ENCODE measurements at places on chromosomes 11 and 22.

GRCh38 chr22:46972901-46973831 is 210.7 kb downstream of the TBC1D22A start:
- no peak for DNase-seq

DNA sequence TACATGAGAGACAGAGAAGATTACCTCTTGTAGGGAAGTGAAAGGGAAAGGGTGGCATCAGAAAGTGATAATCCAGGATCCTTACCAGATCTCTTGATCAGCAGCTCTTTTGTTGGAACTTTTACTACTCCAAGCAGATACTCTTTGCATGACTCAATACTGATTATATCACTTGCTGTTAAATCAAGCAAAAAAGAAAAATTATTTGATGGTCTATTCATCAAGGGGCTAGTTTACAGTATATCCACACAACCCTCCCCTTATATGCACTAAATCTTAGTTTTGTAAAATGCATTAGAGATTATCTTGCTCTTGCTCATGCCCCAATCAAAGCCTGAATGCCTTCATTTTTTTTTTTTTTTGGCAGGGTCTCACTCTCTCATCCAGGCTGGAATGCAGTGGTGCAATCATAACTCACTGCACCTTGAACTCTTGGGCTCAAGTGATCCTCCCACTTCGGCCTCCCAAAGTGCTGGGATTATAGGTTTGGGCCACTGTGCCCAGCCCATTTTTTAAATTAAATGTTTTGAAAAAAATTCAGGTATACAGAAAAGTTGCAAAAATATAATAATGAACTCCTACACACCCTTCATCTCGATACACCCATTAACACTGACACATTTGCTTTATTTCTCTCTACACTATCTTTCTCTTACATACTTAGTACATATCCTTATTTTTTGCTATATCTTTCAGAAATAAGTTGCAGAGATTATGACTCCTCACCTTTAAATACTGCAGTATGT is 76.1 kb upstream of the UCP3 start:
- no peak for DNase-seq

DNA sequence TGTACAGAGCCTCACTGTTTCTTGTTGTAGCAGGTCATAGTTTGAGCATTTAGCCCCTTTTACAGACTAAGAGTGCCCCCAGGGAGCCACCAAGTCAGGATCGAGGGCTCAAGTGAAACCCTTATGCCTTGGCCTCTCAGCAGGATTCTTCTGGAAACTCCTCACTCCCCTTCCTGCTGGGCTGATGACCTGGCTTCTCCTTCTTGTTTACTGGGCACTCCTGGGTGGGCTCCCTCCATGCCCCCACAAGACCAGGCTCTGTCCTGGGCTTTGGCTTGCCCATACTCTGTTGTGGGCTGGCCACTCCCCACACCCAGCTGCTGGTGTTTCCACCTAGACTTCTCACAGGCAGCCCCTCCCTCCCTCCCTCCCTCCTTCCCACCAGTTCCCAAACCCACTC is 69.6 kb downstream of the MED15 start:
- peak; percentile 2 for DNase-seq

DNA sequence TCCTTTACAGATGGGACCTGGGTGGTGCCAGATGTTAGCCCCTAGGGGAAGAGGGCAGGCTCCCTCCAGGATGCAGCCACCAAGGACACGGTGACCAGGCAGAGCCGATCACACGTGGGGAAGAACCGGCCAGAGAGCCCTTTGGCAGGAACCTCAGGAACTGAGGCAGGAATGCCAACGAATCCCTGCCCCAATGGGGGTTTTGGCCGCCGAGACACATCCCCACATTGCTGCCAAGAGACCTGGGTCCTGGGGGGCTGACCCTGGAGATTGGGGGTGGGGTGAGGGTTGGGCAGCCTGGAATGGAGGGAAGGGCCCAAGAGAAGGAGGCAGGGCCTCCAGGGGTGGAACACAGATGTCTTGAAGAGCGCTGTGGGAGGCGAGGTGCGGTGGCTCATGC is 28.7 kb upstream of the LMO1 start:
- DNase-seq = no peak

GRCh38 chr11:61587541-61587941 is 6.7 kb upstream of the SYT7 start:
- peak; percentile 45 for DNase-seq

DNA sequence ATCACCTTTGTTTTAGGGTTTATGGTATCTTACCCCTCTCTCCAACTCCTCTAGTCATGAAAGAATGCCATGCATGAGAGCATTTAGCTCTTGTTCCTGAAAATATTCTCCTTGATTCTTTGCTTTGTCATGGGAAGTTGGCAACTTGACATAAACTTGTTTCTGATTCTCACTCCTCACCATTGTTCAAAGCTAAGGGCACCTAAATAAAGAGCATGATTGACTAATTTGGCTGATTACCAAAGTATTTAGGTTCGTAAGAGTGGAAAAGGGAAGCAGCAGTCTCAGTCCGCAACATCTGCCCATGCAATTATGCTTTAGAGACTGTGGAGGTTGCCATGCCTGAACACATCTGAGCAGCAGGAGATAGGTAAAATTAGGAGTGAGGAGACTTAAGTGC is 26.4 kb downstream of the OR52K1 start:
- DNase-seq = no peak

DNA sequence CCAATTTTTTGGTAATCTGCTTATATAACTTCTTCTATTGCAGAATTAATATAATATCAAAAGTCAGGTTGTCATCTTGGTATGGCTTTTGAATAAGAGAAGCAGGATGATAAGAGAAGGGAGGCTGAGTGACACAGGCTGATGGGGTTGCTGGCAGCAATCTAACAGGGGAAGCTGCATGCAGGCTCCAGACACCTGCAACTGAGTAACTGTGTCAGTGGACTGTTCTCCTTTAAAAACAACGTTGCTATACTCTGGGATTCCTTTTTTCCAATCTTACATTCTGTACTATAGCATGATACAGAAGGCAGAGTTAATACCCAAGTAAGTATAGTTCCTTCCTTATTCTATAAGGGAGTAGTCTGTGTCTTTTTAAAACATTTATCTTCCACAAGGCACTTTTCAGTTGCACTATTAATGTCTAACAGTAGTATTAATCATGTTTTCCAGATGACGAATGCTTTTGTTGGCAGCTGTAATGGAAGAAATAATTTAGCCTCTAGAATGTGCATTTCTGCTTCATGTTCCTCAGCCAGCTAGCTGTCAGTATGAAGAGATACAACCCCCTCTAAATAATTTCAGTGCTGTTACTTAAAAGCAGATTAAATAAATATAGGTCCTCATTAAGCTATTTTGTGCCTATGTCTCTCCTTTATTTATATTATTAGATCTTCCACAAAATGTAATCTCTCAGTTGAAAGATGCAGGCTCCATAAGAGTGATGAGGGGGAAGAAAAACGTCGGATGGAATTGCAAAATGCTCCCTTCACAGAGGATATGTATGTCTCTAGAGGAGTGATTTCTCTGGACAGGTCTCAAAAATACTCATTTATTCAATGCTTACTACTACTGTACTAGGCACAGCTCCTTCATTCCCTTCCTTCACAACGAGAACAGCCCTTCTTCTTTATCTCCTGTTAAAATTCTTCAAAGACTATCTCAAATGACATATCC is 50.8 kb downstream of the ATG16L2 start:
- DNase-seq = no peak

DNA sequence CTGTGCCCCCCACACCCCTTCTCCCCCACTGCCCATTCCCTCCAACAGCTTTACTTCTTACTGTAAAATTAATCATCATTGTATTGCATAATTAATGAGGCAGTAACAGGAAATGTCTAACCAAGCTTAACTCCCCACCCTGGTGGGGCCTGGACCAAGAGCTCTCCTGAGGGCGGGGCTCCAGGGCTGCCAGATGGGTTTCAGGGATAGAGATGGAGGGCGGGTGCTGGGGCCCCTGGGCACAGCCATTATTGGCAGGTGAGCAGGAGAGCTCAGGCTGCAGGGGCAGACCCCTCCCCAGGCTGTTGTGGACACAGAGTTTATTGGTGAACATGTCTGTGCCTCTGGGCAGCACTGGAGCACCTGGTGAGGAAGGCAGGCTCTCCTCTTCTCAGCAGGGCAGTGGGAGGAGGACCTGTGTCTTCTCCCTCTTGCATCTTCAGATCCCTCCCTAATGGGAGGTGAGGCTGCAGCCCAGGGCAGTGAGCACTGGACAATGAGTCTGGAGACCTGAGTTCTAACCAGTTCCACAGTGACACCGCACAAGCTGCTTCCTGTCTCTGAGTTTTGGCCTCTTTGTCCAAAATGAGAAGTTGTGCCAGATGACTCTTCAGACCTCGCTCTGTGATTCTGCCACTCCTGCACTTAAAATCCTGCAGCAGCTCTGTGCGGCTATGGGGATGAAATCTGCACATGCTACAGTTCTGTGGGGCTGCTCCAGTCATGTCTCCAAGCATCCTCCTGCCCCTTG is 233.3 kb downstream of the CEP164 start:
- DNase-seq = no peak

DNA sequence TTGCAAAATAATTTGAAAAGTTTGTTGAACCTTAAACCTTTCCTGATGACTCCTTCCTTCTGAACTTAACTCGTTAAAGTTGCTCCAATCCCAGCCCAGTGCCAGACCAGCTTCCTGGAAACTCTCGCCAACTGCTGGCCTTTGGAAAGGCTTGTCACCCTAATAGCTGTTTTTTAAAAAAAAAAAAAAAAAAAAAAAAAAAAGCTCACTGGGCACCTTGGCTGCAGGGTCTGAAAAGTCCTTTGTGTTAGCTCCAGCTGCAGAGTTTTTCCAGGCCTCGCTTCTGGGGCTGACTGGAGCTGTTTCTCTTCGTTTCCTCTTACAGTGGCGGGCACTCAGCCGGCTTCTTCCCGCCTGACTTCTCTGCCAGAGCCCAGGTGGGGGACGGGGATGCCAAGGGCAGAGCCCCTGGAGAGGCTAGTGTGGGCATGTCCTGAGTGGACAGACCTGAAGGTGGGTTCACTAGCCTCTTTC is 25.1 kb downstream of the KCNQ1OT1 start:
- DNase-seq = no peak

GRCh38 chr11:67640758-67641337 is 1.3 kb upstream of the TBX10 start:
- no peak for DNase-seq

- no peak for DNase-seq
Measured at GRCh38 chr11:126871792-126872191, 128.8 kb downstream of the KIRREL3 start.

DNA sequence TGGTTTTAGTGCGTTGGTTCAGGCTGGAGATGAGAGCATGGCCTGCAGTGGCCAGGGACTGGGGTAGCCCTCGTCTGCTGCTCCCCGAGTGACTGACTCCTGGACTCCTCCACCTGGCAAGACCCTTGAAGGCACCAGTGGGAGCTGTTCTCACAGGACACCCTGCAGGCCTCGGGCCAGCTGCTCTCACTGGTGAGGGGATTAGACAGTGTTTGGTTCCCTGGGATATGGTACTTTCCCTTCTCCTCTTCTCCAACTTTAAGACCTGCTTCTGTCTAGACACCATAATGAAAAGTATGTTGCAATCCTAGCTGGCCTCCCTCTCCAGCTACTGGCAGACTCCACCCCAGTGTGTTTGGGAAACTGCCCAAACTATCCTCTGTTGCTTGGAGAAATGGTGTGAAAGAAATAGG is 168.8 kb upstream of the CADM1 start:
- no peak for DNase-seq

DNA sequence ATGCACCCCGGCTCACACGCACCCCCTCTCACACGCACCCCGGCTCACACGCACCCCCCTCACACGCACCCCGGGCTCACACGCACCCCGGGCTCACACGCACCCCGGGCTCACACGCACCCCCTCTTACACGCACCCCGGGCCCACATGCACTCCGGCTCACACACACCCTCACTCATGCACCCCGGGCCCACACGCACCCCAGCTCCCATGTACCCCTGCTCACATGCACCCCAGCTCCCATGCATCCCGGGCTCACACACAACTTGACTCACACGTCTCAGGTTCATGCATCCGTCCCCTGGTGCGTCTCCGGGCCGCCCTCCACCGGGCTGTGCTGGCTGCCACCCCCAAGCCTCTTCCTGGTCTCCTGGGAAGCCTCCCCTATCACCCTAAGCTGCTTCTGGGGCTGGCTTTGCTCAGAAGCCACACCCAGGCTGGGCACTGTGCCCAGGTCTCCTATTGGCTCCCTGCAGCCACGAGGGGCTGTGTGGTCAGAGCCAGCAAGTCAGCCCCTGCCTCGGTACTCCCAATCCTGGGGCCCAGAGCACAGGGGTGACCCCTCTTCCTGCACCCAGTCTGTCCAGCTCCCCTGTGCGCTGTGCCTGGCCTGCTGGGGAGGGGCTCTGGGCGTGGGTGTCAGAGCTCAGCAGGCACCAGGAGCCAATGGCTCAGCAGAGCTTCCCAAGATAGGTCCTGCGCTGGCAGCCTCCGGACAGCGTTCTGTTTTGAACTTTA is 16.9 kb downstream of the TSPAN4 start:
- DNase-seq = no peak

- DNase-seq = no peak
Measured at GRCh38 chr11:67700141-67700540, 25.7 kb upstream of the ALDH3B2 start.

DNA sequence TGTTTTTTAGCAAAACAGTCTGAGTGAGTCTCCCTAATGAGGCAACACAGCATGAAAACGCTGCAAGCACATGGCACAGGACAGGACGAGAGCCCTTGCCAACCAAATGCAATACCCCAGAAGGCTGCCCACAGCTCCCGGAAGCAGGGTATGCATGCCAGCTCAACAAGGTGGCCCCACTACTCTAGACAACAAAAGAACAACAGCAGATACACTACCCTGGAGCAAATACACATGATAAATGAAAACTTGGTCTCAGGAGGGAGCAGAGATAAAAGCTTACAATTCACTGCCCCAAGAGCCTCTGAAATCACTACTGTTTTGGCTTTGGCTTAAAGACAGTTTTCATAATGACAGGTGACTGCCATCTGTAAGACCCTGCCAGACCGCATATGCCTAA is 785.4 kb upstream of the API5 start:
- DNase-seq = no peak

- DNase-seq = no peak
Measured at GRCh38 chr11:94477624-94478023, 16.0 kb downstream of the MRE11 start.

GRCh38 chr22:47591709-47592108 is 829.3 kb downstream of the TBC1D22A start:
- no peak for DNase-seq

DNA sequence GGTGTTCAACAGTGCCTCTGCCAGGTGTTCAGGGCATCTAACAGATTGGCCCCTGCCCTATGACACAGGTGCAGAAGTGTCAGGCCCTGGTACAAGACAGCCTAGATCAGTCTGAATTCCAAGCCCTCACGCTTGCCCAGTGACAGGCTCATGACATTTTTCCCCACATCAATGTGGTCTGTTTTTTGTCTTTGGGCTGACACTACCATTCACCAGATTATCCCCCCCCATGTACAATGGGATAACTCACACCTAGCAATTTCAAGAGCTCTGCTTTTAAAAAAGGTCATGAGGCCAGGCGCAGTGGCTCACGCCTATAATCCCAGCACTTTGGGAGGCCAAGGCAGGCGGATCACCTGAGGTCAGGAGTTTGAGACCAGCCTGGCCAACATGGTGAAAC is 155.5 kb upstream of the PITPNB start:
- no peak for DNase-seq

DNA sequence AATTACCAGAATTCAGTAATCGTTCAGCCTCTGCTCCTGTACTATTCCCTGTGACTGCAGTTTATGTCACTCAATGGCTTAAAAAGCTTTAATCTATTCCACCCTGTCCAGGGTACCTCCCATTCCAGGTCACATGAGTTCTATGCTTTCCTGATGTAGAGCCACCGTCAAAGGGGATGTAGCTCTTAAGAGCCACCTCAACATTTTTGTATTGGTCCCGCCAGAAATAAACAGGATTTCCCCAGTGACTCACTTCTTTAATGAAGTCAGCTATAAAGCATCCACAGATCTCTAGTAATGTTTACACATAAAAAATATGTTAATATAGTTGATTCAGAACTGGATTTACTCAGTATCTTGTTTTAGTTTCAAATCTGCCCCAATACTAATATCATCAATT is 1.3 kb upstream of the OR8D1 start:
- DNase-seq = no peak
